B cell (primary cell): ENCODE measurements at places on chromosomes 13 and 19. TPM values are rescaled to one million over a fixed set of nuclear protein-coding genes. Genes with fewer than 3 reads are reported as not detected.
A peak's percentile ranks its signal among the peaks of the same experiment; 100 is the strongest.

- no peak for DNase-seq
- no peak overlapping the region for H3K4me3 ChIP-seq
- H3K27me3 ChIP-seq: no peaks in the 10 kb centered on the region
- H3K27ac ChIP-seq: no peak overlapping the region
- peaks cover 53% of the 10 kb centered on the region for H3K4me1 ChIP-seq
Observed at GRCh38 chr13:99367106-99367616, 60.0 kb upstream of the GPR183 start.

ZNF443 gene
- total RNA-seq: 5.5 and 6.2 TPM in 2 replicates

DNA sequence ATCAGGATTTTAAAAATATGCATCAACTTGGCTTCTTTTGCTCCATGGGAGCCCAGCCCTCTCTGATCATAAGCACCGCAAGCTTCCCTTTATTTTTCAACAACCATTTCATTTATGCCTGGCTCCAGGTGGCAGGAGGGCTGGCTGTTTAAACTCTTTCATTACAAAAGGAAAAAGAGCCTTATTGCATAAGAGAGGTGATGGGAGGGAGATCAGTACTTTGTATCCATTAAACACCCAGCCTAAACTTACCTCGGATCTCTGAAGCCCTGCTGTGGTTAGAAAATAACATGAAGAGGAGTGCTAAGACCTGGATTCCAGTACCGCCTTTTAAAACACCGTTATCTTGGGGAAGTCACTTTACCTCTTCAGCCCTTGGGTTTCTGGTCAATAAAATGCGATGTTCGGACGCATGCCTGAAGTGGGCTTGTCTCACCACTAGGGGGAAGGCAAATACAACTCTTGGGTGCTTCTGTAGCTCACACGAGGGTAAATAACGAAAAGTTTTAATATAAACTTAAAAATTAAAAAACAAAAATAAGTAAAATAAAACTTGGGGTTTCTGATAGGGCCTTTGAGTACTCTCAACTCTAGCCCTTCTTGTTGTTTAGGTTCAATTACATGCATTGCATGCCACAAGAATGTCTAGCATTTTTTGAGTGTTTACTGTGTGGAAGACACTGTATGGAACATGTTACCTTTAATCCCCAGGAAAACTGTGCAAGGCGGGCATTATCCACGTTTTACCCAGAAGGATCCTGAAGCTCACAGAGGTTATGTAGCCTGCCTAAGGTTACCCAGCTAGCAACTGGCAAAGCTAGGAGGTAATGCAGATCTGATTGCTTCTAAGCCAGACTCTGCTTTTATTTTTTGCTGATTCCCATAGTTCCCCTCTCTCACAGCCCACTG, 240.3 kb downstream of the LMO7 start:
- H3K27me3 ChIP-seq: no peaks in the 10 kb centered on the region
- H3K36me3 ChIP-seq: no peaks in the 10 kb centered on the region
- no peak overlapping the region for H3K4me3 ChIP-seq
- no peak overlapping the region for H3K27ac ChIP-seq

DNA sequence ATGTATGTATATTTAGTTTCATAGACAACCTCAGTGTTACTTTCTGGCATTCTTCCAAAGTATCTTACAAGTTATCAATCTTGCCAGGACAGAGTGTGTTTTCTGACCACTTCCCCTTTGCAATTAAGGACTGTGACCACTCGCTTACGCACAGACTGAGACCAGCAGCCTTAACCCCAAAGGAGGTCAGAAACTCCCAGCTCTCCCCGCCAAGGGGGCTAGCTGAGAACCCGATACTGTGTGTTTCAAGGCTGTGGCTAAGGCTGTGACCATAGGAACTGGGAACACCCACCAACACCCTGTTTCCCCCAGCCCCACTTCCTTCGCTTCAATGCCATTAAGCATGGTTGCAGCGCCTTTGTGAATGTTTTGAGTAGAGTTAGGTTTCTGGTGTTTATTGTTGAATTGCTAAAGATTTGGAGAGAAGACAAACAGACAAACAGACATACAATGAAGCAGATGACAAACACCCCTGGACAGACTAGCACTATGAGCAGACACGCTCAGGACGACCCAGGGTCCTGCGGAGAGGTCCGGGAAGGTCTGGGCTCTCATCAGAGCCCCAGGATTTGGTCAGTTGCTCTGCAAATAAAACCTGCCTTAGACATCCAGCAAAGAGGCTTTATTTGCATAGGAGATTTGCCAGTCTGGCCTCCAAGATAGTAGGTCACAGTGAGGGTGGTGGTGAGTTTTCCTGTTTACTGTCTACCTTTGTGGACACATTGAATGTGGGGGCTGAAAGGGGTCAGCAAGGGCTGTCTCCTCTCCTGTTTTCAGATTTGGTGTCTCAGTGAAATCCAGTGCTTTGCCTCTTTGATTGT, 25.0 kb upstream of the TNFSF11 start:
- no peaks in the 10 kb centered on the region for H3K27me3 ChIP-seq
- peak; percentile 60 for DNase-seq
- H3K36me3 ChIP-seq: no peaks in the 10 kb centered on the region
- H3K27ac ChIP-seq: no peak overlapping the region
- H3K4me1 ChIP-seq: peaks cover 16% of the 10 kb centered on the region

DNA sequence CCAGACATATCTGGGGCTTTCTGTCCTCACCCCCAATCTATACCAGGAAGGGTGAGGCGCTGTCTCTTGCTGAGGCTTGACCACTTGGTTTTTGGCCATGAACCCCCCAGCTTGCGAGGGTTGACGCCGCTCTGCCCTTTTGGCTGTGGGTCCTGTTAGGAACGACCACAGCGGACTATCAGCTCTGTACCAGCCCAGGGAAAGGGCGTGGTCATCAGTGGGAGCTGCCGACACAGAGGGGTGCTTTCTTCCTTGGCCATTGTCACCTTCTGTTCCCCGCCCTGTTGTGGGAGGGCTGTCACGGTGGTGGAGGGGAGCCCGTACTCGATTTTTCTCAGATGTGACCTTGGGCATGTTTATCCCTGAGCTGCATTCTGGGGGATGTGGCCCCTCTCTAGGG, 5.7 kb downstream of the DCAF15 start:
- DNase-seq: no peak
- H3K27ac ChIP-seq: no peak overlapping the region
- H3K36me3 ChIP-seq: no peaks in the 10 kb centered on the region
- no peaks in the 10 kb centered on the region for H3K27me3 ChIP-seq
- H3K4me3 ChIP-seq: no peak overlapping the region
- peaks cover 10% of the 10 kb centered on the region for H3K4me1 ChIP-seq

GRCh38 chr19:49839713-49840112, 11.2 kb upstream of the PTOV1 start:
- no peaks in the 10 kb centered on the region for H3K27me3 ChIP-seq
- H3K4me3 ChIP-seq: no peak overlapping the region
- no peak overlapping the region for H3K27ac ChIP-seq
- peaks cover 23% of the 10 kb centered on the region for H3K4me1 ChIP-seq
- H3K36me3 ChIP-seq: no peaks in the 10 kb centered on the region
- DNase-seq: no peak
